ENCODE measurements at places on chromosomes 11 and 22.

DNA sequence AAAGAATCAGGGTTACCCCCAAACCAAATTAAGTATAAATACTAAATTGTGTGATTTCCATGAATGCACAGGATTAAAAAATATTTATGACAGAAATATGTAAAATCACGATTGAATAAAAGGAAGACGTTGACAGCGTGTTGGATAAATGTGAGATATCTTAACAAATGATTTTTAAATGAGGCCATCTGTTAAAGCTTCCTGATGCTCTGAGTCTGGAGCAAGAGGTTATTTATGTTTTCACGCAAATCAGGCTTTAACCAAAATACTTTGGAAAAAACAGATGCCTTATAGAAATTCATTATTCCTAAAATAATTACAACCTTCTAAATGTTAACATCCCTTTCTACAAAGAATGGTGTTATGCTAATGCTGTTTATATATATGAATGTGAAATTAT is 123.3 kb downstream of the PAX6 start:
- DNase-seq = no peak

GRCh38 chr22:39129081-39129480 is 23.4 kb downstream of the CBX7 start:
- DNase-seq = no peak

GRCh38 chr11:15519124-15519791 is 404.5 kb downstream of the INSC start:
- no peak for DNase-seq

DNA sequence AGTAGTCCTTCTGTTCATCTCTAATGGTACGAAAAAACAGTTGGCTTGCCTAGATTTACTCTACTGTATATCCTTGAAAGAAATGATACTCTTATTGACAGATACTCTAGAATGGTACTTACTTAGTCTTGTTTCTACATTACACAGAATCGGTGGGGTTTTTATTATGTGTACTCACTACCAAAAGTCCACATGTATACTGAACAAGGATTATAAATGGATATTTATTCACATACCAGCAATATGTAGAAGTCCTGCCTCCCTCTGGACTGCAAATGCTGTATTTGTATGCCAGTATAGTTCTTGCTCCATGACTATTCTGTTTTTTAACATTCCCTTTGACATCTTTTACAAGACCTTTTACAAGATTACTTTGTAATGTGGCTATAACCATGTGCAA is 13.9 kb downstream of the PCF11 start:
- no peak for DNase-seq

DNA sequence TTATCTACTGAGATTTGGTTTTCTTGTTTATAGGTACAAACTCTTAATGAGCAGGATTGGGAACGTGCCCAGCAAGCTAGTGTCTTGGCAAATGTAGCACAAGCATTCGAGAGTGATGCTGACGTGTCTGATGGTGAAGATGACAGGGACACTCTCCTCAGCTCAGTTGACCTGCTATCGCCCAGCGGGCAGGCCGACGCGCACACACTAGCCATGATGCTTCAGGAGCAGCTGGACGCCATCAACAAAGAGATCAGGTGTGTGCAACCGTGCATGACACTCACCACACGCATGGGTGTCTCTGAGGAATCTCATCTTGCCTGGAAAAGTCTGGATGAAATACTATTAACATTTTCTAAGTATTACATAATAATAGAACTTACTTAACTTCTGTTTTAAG is 54.7 kb upstream of the CTTN start:
- no peak for DNase-seq

DNA sequence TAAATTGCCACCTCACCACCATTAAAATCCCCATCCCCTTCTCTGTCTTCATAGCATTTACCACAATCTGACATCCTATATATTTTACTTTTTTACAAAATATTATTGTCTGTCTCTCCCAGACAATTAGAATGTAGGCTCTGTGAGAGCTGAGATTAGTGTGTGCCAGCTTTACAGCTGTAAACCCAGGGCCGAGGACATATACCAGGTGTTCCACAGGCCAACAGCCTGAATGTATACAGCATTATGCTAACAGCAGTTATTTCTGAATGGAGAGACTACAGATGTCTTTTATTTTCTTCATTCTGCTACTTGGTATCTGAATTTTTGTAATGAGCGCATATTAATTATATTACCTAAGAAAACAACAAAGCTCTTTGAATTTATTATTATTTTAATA is 36.7 kb downstream of the FZD4 start:
- no peak for DNase-seq

DNA sequence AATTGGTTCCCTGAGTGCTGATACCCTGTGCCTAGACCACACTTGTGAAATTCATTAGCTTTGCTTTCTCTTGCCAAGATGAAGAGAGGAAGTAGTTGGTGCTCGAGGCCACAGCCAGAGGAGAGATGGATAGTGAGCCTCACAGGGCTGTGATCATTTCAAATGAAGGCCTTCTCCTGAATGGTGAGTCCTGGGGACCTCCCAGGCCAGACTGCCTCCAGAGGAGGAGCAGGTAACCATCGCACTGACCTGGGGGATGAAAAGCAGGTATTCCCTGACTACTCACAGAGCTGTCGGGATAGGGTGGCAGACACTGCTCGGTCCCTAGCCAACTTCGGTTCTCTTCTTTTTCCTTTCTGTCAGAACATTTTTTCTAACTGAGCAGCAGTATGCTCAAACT is 4.8 kb upstream of the FXYD6 start:
- no peak for DNase-seq

DNA sequence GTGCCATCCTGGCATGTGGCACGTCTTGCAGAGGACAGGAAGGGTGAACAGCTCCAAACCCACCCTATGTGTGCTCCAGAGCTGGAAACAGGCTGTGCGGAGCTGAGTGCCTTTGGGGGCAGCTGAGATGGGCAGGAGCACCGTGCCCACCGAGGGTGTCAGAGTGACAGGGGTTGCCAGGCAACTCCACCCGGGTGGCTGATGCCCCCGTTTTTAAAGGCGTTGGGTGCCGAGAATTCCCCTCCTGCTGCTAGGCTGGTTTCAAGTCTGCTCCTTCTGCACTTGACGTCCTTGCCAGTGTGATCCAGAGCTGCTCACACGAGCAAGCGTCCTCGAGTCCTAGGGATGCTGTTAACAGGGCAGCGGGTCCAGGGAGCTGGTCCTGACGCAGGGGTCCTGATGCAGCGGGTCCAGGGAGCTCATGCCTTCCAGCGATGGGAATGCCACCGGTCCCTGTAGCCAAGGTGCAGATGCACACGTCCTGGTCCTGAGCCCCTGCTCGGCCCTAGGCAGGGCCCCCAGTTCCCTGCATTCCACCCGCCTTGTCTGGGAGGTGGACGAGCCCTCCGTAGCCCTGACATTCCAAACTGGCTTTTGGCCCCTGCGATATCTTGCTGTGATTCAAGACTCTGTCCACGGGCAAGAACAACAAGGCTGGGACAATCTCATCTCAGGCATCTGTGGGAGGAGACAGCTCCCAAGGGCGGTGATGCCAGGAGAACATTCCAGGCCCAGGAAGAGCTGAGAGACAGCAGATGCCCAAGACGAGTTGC is 4.9 kb downstream of the KCNQ1 start:
- no peak for DNase-seq

GRCh38 chr11:44572884-44573283 is 7.4 kb downstream of the CD82 start:
- DNase-seq = no peak

- DNase-seq = no peak
Measured at GRCh38 chr22:18091478-18091877, 13.7 kb downstream of the PEX26 start.

DNA sequence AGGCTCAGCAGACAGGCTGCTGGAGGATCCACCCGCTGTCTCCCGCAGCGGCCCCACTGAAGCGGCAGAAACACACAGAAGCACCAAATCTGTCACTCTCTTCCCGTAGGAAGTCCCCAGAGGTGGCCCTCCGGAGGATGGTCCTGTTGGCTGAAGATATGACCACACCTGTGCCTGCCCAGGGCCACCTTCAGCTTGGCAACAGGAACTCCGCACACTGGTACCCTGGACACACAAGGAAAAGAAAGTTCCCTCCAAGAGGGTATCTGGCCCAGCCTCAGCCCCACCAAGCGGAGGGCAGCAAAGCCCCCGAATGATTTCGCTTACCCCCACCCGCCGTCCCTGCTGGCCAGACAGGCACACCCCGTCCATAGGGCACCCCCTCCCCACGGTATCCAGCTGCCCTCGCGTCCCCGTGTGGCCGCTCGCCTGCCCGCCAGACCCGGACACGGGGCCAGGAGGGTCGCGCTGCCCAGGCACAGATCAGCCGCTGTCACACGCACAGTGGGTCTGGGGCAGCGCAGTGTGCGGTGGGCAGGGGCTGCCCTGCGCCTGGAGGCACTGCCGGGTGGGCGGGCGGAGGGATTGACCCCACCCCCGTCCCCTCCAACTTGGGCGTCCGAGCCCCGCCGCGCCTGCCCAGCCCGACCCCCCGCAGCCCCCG is 7.0 kb downstream of the RASSF7 start:
- no peak for DNase-seq

DNA sequence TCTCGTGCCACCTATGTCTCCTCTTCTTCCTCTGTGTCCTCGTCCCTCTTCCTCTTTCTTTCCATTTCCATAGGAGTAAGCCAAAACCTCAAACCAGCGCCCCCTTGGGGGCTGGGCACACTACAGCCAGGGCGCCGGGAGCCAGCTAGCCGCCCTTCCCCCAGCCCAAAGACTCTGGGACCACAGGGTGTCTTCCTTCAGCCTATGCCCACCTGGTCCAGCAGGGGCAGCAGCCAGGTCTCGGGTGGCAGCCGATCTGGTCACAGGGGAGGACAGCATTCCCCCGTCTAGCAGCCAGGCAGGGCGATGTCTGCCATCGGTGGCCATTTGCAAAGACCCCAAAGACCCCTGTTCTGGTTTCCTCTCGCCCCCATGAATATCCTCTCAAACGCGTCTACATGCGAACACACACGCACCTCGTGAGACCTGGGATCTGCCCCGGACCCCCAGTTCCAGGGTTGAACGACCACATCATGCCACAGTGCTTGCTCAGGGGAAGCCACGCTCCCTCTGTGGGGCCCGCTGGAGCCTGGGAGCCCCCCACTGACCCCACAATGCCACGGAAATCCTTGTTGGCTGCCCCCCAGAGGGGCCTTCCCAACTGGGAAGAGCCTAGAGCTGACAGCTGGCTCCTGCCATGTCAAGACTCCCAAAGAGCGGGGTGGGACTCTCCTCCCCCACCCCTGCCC is 546.0 kb upstream of the CCDC179 start:
- DNase-seq = no peak

DNA sequence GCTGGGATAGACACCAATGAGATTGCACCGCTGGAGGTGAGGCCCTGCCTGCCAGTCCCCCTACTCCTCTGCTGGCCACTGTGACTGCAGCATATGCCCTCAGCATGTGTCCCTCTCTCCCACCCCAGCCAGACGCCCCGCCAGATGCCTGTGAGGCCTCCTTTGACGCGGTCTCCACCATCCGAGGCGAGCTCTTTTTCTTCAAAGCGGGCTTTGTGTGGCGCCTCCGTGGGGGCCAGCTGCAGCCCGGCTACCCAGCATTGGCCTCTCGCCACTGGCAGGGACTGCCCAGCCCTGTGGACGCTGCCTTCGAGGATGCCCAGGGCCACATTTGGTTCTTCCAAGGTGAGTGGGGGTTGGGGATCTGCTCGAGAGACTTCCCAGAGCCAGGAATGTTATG is 5.7 kb upstream of the SMARCB1 start:
- no peak for DNase-seq

DNA sequence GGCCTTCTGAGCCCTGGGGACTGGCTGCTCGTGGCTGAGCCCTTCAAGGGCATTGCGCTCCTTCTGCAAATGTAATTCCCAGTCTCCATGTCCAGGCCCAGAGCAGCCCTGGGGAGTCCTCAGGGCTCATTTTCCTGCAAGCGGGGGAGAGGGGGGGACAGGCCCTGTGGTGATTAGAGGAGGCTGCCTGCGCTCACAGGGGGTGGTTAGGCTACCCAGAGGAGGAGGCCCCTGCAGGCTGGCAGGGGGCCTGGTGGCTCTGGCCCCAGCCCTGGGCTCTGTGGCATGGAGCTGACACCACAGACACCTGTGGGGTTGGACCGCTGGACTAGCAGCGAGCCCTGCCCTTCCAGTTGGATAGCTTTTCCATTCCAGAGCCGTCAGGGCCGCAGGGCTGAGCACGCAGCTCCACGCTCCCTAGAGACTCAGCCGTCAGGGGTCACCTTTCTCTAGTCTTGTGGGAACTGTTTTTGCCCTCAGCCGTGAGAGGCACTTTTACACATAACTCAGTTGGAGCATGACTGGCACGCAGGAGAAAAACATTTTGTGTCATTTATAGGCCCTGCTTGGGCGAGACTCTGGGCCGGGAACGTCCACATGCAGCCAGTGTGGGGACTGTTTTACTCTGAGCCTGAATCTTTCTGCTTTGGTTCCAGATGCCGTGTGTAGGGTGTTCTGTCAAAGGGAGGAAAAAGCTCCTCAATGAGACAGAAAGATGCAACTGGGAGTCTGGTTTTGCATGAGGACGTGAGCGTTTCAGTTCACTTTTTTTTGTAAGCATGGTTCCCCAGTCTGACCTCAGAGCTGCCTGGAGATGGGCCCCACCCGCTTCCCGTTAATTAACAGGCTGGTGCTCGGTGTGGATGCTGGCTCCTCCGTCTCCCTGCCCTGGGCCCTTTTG is 58.1 kb downstream of the LRP5 start:
- DNase-seq = no peak

DNA sequence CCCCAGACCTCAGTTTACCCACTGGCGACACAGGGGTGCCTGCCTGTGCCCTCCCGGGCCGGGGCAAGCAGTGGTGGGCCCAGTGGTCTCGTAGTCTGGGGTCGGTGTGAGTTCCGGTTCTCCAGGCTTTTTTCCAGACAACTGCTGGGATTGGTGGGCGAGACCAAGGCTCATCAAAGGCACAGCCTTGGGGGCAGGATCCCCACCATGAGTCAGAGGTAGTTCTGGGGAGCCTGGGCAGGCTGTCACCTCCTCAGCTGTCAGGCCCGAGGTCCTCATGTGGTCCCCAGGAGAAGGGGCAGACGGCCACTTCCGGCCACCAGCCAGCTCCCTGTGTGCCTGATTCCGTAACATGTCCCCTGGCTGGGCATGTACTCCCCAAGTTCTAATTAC is 827 bp upstream of the MUC2 start:
- no peak for DNase-seq

GRCh38 chr11:71465054-71465453 is 12.1 kb downstream of the NADSYN1 start:
- no peak for DNase-seq

- DNase-seq = peak; percentile 60
Measured at GRCh38 chr11:112363527-112363926, 102.9 kb upstream of the PLET1 start.

GRCh38 chr11:133977067-133977677 is 20.4 kb upstream of the IGSF9B start:
- no peak for DNase-seq

GRCh38 chr11:17024924-17025323 is 10.7 kb upstream of the PLEKHA7 start:
- no peak for DNase-seq

DNA sequence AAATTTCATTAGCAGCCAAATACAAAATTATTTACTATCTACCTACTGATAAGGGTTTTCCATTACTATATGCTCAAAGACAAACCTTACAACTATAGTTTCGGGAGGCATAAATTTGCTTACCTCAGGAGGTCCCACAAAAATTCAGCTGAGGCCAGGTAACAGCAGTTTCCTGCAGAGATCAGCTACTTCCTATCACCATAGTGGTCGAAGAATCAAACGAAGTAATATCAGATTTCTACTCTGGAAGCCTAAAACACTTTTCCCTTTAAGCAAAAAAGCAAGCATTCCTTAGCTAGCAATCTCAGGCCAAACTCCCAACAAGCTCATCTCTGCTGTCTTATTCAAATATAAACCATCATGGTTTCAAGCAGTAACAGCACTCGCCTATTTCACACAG is 3.1 kb downstream of the NAP1L4 start:
- DNase-seq = peak; percentile 33

- no peak for DNase-seq
Measured at GRCh38 chr11:6360183-6360582, 30.1 kb upstream of the SMPD1 start.
